ENCODE measurements at places on chromosomes 3 and 15. TPM values are rescaled to one million over a fixed set of nuclear protein-coding genes. Genes with fewer than 3 reads are reported as not detected.

C3orf22 gene
- total RNA-seq = not detected

DNA sequence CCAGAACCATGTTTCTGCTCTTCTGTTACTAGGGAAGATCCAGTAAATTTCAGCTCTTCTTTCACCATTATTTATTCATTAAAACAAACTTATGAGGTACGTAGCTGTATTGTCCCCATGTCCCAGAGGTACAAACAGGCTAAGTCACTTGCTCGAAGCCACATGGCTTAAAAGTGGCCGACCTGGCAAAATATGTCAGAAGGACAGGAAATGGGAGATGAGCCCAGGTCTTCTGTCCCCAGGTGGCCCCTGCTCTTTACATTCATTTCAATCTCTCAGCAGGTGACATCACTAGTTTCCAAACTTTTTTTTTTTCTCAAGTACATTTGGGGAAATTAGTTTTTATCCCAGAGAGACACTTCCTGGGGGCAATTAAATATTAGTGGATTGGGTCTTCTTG lies 34.1 kb upstream of the LPP start:
- DNase-seq = no peak

DNA sequence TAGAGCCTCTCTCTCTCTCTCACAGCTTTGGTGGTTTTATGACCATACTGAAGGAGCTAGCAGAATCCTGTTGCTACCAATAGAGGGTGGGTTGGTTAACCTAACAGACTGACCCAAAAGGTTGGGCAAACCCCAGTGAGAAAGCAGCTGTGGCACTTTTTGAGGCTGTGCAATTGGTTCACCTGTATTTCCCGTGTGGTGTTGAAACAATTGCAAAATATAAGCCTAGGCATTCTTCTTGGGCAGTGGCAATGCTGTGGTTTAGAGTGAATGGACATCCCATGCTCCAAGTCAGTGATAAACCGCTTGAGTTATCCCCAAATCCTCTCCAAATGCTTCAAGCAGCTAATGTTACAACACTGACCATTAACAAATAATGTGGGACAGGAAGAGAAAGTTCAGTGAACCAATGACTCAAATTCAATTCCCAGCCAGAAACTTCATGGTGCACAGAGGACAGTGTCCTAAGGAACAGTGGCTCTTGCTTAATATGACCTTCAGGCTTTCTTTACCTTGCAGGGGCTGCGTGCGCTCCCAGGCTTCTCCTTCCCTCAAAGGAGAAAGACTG lies 261.9 kb upstream of the ICE2 start:
- DNase-seq = peak; percentile 67

- no peak for DNase-seq
Observed at GRCh38 chr3:173945170-173945569, 547.6 kb downstream of the NLGN1 start.

- DNase-seq = no peak
Observed at GRCh38 chr15:76866008-76866407, 39.1 kb downstream of the SCAPER start.

DNA sequence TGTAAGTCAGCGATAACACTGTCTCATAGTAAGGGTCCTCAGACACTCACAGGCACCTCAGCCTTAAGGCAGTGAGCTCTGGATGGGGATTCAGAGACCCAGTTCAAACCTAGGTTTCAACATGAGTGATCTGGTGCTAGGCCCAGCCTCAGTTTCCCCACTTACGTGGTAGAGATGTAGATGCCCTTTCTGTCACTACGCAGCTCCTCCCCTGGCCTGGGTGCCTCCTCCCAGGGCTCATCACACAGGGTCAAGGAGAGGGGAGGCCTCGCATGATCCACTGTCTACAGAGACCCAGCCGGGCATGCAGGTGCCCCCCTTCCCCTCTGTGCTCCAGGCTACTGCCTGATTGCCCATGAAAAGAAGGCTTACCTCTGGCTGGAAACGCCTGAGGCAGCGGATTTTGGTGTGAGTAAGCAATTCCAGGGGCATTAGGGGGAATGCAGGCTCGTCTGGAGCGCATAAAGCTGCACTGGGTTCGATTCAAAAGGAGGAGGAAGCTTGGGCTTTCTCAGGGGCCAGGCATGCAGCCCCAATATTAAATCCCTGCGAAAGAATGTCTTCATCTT lies 69.8 kb upstream of the ANKRD34C start:
- DNase-seq = no peak

Measured in myocyte (in vitro differentiated cells).